NCI-H345 (cell line): ENCODE measurements at places on chromosomes 7 and 10.

- no peak for DNase-seq
Observed at GRCh38 chr7:74061840-74062539, 21.6 kb upstream of the LIMK1 start.

DNA sequence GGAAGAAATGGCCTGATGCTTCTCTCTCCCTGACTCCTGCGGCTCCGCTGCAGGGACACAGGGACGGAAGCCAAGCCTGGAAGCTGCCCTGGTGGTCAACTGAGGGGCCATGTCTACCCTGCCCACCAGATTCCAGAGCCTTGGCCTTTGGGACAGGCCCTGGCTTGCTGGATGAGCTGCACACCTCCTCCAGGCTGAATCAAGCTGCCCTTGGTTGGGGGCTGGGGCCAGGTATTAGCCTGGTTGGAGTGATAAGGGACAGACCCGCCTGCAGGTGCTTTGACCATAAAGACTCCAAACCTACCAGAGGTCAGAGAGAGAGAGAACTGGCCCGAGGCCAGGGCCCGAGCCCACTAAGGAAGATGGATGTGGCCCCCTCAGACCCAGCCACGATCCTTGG, 30.1 kb downstream of the CRHR2 start:
- no peak for DNase-seq

DNA sequence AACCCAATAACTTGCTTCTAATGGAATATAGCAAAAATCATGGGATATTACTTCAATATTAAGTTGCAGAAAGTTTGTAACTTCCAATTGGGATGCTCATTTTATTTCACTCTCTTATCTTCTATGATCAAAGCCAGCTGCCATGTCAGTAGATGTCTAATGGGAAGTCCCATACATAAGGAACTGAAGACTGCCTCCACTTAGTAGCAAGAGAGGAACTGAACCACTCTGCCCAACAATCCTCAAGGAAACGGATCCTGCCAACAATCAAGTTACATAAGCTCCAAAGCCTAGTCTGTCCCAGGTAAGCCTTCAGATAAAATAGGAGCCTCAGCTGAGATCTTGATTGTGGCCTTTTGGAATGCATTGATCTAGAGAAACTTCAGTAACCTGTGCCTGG, 431.5 kb upstream of the PCDH15 start:
- DNase-seq = no peak

- no peak for DNase-seq
Observed at GRCh38 chr10:31883397-31883796, 45.2 kb downstream of the ARHGAP12 start.

DNA sequence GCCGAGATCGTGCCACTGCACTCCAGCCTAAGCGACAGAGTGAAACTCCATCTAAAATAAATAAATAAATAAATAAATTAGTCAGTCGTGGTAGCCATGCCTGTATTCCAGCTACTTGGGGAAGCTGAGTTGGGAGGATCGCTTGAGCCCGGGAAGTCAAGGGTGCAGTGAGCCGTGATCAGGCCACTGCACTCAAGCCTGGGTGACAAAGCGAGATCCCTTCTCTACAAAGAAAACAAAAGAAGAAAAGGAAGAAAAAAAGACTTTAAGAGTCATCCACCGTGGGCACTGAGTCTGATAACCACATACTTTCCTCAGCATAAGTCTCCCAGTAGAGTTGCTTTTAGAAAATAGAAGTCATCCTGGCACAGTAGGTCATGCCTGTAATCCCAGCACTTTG, 2.6 kb downstream of the TMEM254 start:
- DNase-seq = no peak

DNA sequence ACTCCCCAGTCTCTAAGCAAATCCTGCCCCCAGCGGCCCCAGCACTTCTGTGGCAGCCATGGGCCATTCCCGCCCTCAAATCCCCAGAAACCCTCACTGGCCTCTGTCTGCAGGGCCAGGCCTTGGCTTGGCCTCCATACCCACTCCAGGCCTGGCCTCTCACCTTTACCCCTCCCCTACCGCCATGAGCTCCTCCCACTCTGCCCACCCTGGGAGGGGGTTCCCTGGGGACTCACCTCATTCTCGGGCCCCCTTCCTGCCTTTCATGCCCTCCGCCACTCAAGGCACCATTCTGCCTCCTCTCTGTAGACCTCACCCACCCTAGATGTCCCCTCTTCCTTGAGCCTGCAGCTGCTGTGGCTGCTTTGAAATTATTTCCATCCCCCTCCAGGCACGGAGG, 41.0 kb downstream of the PRF1 start:
- DNase-seq = no peak

GRCh38 chr7:32943252-32944030, 13.8 kb upstream of the FKBP9 start:
- DNase-seq = no peak

- DNase-seq = no peak
Observed at GRCh38 chr10:65628493-65629139, 1297.2 kb upstream of the LRRTM3 start.

- DNase-seq = no peak
Observed at GRCh38 chr7:111833466-111833865, 271.2 kb upstream of the IMMP2L start.

- DNase-seq = no peak
Observed at GRCh38 chr7:74299401-74299800, 10.2 kb downstream of the CLIP2 start.

DNA sequence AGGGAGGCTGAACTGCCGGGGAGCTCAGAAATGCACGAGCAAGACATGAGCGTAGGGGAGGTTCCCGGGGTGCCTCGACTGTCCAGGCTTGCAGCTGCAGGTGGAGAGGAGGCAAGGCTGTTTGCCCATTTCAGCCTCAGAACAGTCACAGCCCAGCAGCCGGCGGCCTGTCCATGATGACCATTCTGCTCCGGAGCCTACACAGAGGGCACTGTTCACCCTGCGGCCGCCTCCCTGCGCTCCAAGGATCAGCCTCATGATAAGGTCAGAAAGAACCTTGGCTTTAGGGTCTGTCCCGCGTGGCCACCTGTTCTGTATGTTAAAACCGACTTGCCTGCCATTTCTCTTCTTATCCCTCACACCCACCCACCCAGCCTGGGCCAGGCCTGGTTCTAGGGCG, 21.9 kb upstream of the CFAP46 start:
- no peak for DNase-seq

DNA sequence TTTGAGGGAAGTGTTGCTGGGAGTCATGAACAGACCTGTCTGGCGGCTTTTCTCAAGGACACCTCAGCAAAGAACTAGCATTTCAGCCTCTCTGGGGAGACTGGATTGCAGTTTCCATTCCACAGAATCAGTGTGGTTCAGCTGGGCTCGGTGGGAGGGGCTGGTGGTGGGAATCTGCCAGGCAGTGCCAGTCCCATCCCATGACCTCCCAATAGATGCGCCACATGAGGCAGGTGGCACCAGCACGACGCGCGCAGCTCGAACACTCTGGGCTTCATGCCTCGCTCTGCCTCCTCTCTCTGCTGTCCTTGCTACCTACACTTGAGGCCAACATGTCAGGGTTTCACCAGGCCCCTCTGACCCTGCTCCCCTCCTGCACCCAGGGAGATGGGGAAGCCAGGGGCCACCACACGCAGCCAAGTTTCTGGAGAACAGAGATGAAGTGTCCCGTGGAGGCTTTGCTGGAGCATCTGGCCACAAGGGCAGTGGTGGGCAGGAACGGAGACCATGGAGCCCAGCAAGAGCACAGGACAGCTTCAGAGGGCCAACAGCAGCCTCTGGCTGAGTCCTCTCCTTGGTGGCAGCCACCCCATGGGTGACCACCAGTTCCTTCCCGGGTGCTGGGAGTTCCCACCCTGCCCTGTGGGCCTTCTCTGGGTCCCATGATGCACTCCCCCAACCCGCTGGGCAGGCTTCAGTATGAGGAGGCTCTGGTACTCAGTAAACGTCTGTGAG, 2.3 kb downstream of the NACAD start:
- DNase-seq = no peak

DNA sequence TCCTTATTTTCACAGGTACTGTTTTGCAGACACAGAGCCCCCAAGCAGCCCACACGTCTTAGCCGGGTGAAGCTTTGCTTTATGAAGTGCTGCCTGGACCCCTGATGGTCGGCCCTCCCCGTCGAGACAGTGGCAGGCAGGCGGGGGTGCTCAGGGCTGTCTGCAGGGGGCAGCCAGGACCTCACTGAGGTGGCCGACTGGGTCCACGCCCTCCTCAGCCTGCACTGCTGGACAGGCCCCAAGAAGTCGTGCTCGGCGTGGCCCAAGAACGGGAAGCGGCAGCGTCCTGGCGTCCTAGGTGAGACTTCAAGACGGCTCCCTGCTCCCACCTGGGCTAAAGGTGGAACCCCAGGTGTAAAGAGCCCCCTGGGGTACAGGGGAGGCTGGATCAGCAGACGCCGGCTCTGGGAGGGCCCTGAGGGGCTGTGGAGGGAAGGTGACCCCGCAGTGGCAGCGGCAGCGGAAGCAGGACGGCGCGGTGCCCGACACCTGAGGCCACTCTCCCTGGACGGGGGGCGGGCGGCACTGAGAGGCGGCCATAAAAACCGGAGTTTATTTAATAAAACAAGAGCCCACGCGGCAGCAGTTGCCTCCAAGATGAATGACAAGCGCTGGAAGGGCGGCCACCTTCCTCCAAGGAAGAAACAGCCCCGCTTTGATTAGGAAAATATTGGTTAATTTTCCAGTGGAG, 179.4 kb downstream of the ELFN1 start:
- no peak for DNase-seq

DNA sequence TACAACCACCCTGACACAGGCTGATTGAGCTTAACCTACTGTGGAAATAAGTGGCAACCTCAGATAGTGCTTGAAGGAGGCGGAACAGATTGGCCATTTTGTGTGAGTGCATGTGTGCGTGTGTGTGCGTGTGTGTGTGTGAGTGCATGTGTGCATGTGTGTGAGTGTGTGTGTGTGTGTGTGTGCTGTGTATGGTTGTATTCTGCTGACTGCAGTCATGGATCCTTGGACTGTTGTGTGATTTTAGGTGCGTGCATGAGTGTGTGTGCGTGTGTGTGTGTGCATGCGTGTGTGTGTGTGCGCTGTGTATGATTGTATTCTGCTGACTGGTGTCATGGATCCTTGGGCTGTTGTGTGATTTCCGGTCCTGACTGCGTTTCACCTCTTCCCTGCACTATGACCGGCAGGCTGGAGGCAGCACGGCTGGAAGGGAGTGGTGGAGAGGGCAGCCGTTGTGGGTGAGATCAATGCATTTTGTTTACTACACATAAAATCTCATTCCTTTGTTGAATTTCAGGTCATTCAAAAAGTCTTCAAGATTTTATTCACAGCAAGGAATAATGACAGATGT, 6.3 kb downstream of the IQCE start:
- DNase-seq = no peak

- DNase-seq = peak; percentile 90
Observed at GRCh38 chr7:55572378-55573233, at the start of gene VOPP1. Gene VOPP1, minus strand, starts transcription at chr7:55572502. Its CDS starts 178 bp downstream, at chr7:55572324.

DNA sequence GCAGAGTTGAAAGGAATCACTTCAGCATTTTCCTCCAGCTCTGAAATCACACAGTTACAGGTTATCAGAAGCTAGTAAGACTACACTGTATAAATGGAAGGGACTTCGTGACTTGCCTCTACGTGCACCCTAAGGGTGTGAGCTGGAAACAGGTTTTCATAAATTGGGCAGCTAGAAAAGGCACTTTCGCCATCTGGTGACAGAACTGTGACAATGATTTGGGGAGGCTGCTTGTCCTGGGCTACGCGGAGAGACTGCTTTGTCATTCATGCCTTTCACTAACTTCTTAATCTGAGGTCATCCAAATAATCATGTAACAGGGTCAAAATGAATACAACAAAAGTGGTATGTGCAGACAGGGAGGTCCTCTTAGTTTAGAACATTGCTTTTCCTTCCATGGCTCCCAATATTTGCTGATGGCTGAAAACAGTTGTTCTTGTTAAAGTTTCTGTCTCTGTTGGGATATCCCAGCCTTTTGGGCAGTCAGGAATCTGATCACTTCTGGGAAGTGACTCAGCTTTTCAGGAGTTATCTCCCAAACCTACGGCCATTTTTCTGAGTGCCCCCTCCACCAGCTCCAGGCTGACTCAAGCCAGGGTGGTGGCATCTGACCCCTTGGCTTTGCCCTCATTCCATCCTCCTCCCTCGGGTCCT, 17.8 kb downstream of the VWC2 start:
- DNase-seq = peak; percentile 49

- no peak for DNase-seq
Observed at GRCh38 chr7:74220229-74220628, 10.4 kb downstream of the LAT2 start.

- DNase-seq = no peak
Observed at GRCh38 chr10:112002206-112002605, 181.4 kb downstream of the GPAM start.

GRCh38 chr7:148815612-148816011, 68.5 kb downstream of the EZH2 start:
- DNase-seq = no peak

- DNase-seq = no peak
Observed at GRCh38 chr10:675532-675931, 13.9 kb downstream of the DIP2C start.

DNA sequence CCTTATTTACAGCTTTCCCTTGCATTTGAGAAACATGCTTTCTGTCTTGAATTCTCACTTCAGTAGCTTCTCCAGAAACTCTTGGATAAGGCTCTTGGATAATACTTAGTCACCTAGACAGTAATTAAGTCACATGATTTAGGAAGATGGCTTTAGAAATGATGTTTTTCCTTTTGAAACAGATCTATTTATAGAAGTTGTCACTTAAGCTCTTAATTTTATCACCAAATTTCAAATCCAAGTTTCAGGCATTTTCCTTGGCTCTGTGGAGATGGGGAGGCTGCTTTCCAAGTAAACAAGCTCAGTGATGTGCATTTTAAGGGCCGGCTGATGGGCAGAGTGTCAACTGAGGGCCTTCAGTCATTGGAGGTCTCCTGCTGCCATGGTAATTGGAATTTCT, 130.3 kb downstream of the SRI start:
- no peak for DNase-seq

- peak; percentile 67 for DNase-seq
Observed at GRCh38 chr7:1742555-1743303, 72.7 kb downstream of the ELFN1 start.

DNA sequence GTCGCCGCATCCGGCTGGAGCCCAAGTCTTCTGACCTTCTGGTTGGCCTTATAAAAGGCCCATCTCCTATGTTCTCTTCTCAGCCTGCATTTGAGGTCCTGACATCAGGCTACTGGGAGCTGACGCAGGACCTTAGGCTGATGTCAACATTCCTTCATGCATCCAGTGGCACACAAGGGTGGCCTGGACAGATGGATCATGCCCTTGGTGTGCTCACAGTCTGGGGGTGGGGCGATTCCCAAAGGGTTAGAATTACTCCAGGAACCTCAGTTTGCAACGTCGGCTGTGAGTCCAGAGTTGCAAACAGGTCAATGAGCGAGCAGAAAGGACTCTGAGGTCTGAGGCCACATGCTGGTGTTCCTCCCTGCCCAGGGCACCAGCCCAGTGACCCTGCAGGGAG, 8.2 kb upstream of the CLIP2 start:
- DNase-seq = no peak

DNA sequence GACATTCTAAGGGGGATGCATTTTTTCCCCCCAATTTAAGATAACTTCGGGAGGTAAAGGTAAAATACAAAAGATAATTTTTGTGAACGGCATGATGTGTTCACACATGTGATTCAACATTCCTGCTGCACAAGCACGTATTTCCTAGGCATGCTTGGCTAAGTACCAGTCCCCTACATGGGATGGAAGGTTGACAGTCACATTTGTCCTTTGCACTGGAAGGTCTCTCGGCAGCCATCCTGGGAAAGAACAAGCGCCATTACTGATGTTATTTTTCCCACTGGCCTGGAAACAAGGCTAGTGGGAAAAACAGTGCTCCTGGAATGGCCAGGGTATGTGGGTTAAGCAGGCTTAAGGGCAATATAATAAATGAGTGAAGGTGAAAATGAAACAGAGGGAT, 276.2 kb upstream of the AOAH start:
- DNase-seq = no peak
